ENCODE measurements at places on chromosomes 16 and 17.

DNA sequence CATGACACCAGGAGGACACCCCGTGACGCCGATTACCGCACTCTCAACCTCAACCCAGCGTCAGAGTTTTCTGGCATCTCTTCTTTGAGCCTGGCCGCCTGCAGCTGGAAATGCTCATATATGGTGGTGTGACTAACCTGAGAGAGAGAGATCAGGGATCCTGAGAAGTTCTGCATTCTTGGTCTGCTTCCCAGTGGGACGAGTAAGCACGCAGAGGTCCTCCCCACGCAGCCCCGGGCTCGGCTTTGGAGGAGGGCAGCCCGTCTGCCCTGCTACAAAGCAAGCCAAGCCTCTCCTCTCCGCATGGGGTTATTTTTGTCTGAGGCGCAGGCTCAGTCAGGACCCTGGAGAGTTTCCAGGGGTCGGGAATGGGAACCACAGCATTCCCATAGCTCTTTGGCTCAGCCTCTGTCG lies 16.5 kb downstream of the CRISPLD2 start:
- DNase-seq: peak; percentile 100

DNA sequence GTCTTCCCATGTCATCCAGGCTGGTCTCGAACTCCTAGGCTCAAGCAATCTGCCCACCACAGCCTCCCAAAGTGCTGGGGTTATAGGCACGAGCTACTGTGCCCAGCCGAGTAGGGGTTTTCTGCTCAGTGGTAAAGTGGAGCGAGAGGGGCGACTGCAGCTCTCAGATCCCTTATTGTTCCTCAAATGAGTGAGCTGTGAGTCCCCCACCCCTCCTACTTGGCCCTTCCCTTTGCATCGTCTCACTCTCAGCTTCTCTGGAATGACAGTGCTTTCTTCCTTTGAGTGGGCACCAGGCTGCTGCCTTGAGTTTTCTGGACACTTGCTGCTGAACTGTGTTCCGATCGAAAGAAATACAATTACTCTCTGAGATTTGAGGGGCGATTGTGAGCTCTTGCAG lies 63.5 kb downstream of the MSI2 start:
- DNase-seq: no peak

GRCh38 chr17:65751263-65751662 lies 189.8 kb upstream of the AXIN2 start:
- DNase-seq: no peak

DNA sequence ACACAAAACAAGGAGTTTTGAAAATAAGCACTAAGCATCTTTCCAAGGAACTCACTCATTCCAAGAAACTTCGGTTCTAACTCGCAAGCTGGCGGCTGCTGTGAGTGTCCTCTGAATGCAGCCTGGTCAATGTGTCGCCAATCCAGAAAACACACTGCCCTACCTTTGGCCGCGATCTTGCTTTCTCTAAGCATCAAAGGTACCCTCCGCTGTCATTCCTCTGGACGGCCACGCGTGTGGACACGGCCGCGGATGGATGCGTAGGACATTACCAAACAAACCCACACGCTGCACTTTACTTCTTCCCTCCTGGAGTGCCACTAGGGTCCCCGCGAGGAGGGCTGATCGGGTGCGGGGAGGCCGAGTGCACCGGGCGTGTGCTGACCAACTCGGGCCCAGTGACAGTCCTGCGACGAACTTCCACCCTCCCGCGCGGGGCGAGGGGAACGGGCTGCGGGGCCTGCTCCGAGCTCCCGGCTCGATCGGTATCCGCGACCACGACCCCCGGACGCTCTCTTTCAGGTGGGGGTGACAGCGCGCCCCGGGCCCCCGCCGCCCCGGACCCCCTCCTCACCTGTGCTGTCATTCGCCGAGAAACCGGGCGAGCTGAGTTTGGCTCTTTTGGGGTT lies 1.1 kb downstream of the CREBBP start:
- no peak for DNase-seq

- DNase-seq: no peak
Measured at GRCh38 chr16:49700251-49701064, 155.5 kb downstream of the ZNF423 start.

DNA sequence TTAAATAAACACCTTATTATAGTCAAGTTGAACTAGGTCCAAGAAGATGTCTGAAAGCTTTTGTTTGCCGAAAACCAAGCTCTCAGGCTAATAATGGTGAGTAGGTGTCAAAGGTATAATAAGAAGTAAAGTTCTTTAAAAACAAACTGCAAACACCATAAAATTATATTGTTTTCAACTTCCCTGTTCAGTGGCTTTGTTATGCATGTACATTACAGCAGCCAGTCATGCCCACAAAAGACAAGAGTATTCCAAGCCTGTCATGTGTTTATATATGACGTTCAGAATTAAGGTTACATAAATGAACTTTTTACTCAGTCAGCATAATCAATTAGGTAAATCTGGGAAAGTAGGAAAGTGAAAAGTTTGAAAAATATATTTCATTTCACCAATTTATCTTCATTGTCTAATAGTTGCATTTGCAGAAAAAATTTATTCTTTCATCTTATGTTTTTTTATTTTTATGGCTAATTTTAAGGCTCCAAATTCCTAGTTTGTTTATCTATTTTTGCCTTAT lies 928.7 kb upstream of the SOX9 start:
- no peak for DNase-seq

GRCh38 chr17:72123530-72124437 lies 3.0 kb downstream of the SOX9 start:
- DNase-seq: no peak

- no peak for DNase-seq
Measured at GRCh38 chr16:75620326-75621169, 2.5 kb downstream of the ADAT1 start.

DNA sequence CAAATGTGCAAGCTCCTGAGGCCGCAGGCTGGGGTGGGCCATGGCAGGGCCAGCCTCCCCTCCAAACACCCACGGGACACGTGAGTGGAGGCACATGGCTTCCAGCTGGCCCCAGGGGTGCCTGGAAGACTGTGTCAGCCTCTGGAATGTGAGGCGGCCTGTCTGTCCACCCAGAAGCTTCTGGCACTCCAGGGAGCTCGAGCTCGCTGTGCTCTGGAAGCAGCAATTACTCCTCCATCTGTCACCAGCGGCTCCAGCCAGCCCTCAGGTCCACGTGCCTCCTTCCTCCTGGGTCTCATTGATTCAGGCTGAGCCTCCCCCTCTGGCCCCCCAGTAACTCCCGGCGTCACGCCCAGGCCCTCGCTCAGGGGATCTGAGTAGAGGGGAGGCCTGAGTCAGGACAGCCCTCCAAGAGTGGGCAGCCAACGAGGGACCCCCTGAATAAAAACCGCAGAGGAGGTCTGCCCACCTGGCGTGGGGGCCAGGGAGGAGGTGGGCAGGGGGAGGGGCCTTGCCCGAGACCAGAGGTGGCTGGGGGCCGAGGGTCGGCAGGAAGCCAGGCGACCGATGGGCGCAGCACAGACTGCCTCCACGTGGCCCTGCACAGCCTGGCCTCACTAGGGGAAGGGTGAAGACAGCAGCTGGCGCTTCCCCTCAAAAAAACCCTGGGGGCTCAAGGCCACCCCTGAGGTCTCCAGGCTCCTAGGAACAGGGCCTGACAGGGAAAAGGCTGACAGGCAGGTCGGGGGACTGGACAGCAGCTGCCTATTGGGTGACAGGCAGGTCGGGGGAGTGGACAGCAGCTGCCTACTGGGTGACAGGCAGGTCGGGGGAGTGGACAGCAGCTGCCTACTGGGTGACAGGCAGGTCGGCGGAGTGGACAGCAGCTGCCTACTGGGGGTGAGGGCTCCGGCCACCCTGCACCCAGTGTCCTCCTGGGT lies 11.9 kb downstream of the PIEZO1 start:
- peak; percentile 78 for DNase-seq

- no peak for DNase-seq
Measured at GRCh38 chr17:77779711-77780539, 178.6 kb upstream of the TNRC6C start.

- DNase-seq: no peak
Measured at GRCh38 chr17:47665655-47666054, 15.9 kb downstream of the KPNB1 start.

DNA sequence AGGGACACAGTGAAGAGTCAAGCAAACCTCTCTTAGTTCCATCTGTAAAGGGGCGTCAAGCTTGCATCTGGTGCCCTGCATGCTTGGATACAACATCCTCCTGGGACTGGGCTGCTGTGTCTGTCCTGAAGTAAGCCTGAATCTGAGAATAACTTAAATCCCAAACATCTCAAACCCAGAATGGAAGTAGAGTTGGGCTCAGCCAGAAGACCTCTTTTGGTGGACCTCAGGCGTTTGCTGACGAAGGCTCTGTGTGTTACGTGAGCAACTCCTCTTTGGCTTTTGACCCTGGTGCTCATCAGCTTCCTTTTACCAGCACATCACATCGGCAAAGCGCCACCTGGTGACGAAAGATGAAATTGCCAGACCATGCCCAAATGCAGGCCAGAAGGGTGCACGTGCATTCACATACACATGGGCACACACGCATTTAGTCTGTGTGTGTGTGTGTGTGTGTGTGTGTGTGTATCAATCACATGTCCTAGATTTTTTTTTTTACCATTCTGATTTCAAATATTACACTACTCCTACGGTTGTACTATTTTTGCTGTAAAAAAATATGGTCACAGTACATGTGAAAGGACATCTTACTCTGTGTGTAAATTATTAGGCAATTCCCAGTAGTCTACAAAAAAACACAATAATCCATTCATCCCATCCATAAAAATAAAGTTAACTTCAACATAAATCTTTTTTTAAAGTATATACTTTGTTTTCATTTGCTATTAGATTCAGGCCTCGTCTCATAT lies 41.1 kb upstream of the FOXJ1 start:
- peak; percentile 53 for DNase-seq

DNA sequence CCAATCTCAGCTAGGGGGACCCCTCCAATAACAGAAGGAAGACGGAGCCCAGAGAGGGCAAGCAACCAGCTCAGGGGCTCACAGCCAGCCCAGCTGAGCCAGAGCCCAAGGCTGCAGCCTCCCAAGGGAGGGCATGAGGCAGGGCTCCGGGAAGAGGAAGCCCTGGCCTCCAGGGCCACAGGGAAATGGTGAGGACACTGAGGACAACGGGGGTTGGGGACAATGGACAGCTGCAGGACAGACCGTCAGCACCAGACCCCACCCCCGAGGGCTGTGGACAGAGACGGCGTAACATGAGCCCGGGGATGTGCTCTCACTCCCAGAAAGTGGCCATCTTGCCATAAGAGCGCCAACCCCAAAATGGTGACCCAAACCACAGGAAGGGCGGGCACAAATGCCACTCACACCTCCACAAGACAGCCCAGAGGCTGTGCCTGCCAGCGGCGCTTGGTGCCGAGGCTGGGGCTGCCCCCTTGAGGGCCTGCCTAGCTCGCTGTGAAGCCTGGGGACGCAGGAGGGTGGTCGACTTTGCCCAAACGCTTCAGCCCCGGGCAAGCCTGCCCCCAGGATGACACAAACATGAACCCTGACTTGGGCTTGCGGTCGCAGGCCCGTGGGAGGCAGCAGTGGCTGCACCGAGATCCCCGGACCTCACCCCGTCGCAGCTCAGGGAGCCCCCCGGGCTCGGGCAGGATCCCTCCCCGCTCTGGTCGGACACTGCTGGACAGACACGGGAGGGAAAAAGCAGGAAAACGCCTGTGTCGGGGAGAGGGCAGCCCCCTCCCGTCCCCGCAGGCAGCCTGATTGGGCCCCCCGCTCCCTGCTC lies 10.5 kb downstream of the PIMREG start:
- no peak for DNase-seq

- no peak for DNase-seq
Measured at GRCh38 chr16:6153901-6154300, 1056.3 kb upstream of the EEF2KMT start.

DNA sequence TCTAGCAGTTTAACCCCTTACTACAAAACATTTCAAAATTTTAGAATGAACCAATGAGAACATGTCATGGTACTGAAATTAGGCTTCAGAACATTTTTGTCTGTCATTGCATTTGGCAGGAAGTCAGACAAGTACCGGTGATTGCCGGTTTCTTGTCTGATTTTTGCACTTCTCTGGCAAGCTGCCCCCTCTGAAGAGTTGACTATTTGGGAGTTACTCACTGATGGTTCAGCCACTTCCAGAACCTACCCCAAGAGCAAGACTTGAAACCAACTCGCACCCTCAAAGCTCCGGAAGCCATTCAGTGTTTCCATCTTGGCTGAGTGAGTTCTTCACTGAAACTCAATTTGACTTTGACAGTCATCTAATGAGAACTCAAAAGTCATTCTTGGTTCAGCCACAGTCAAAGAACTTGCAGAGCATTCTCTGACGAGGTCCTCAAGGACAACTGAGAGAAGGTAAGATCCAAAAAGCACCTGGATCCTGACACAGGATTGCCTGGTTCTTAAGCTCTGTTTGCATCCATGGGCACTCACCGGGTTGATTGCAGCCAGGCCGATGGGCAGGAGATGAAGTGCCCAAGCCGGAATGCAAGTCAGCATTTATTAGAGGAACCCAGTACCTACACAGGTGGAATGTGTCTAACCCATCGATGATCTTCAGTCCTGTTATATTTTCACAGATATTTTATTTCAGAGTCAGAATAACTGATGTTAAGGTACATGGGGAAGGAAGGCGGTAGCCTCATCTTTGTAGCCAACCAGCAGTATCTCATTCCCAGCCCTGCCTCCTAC lies 93.6 kb downstream of the USP22 start:
- DNase-seq: no peak

- peak; percentile 18 for DNase-seq
Measured at GRCh38 chr16:24504472-24505345, 34.7 kb upstream of the RBBP6 start.

DNA sequence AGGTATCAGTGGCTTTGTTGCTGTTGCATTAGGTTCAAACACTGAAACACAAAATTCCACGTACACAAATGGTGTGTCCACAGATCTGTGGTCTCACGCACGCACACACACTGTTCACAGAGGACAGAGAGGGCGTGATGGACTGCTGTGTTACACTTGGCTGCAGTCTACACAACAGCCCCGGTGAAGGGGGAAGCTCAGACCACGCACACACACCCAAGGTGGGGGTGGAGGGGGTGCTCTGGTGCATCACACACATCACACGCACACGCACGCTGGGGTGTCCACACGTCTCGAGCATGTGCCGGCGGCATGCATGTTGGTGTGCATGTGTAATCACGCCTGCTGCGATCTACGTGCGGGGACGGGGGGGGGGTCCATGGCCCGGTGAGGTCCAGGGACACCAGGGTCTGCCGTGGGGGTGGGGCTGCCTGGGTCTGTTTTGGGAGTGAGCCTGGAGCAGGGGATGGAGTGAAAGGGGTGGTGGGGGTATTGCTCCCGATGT lies 7.3 kb downstream of the HSD3B7 start:
- no peak for DNase-seq

GRCh38 chr16:5225931-5226655 lies 128.5 kb upstream of the EEF2KMT start:
- DNase-seq: no peak

GRCh38 chr16:27085182-27085581 lies 18.5 kb downstream of the C16orf82 start:
- DNase-seq: no peak

GRCh38 chr17:28912281-28912937 lies 9.5 kb upstream of the DHRS13 start:
- DNase-seq: no peak

Measured in fibroblast of skin of left biceps (primary cell).